Astrocyte of the spinal cord (primary cell): ENCODE measurements at places on chromosomes 11 and 22.

- DNase-seq = no peak
Measured at GRCh38 chr11:117034901-117035300, 63.3 kb downstream of the SIK3 start.

- no peak for DNase-seq
Measured at GRCh38 chr22:49518436-49518970, 309.2 kb downstream of the BRD1 start.

DNA sequence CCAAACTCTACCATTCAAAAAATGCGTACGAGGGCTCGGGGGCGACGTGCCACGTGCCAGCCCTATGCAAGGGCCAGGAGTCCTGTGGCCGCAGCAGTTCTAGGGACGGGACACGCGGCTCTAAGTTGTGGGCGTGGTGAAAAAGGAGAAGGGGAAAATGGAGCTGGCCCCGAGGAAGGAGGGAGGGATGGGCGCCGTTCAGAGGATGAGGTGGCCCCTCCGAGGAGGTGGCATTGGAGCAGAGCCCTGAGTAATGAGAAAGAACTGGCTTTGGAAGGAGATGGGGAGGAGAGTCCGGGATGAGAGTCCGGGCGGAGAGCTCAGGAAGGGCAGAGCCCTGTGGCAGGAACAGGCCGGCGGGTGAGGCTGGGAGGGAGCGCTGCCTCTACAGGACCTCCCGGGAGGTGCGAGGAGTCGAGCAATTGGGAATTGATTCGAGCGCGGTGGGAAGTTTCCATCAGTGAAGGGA, 21.0 kb downstream of the OTUB1 start:
- DNase-seq = no peak

GRCh38 chr22:46661221-46661851, 41.1 kb downstream of the GRAMD4 start:
- peak; percentile 51 for DNase-seq

DNA sequence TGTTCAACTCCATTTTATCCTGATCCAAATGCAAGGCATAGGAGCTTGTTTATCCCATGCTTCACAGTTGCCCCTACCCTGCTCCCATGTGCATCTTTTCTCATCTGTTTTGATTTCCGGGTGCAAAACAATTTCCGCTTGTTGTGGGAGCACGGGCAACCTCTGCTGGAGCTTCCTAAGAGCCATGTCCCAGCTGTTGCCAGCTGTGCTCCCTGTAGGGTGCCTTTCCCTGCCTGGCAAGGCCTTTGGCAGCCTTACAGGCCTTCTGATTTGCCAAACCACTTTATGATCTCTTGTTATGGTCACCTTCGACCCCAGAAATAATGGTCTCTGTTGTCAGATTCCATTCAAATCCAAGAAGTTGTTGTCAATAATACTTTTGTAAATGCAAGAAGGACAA, 1038.5 kb downstream of the OPCML start:
- DNase-seq = no peak

- no peak for DNase-seq
Measured at GRCh38 chr11:76975513-76975912, 58.7 kb upstream of the B3GNT6 start.

DNA sequence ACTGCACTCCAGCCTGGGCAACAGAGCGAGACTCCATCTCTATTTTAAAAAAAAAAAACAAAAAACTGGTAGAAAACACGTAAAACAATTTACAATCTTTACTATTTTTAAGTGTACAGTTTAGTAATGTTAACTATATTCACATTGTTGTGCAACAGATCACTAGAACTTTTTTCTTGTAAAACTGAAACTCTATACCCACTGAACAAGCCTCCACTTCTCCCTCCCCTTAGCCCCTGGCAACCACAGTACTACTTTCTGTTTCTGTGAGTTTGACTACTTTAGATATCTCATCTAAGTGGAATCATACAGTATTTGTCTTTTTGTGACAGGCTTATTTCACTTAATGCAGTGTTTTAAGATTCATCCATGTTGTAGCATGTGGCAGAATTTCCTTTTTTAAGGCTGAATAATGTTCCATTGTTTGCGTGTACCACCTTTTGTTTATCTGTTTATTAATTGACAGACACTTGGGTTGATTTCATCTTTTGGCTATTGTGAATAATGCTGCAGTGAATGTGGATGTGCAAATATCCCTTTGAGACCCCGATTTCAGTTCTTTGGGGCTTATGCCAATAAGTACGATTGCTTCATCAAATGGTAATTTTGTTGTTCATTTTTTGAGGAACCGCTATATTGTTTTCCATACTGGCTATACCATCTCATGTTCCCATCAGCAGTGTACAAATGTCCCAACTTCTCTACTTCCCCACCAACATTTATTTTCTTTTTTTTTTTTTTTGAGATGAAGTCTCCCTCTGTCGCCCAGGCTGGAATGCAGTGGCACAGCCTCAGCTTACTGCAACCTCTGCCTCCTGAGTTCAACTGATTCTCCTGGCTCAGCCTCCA, 11.0 kb downstream of the DDB2 start:
- no peak for DNase-seq

GRCh38 chr11:28009388-28009787, 98.6 kb downstream of the KIF18A start:
- DNase-seq = peak; percentile 58

DNA sequence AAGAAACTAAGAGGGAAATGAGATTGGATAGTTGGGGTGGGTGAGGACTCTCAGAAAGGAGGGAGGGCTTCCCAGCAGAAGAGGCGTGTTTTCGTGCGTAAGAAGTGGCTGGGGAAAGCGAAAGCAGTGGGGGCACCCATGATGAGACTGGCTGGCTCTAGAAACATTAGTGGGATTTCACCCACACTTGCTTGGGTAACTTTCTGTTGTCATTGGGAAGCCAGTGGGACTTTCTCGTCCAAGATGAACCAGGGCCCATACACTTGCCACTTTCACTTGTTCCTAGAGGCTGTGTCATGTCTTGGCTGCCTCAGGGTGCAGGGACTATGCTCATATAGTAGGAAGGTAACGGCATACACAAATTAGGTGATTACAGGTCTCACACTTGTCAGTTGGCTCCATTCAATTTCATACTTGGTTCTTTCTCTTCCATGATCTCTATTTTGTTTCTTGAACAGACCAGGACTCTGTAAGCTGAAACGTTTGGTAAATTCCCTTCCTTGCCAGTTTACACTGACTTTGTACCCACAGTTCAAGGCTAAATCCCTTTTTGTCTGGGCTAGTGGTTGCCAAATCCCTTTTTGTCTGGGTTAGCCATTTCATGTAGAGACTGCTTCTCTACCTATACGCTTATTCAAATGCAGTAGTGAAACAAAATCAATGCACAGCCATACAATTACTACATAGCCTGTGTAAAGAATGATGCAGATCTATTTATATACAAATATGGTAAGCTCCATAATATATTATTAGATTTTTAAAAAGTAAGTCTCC, 42.0 kb upstream of the CXCR5 start:
- no peak for DNase-seq

GRCh38 chr11:104319396-104319795, 155.4 kb upstream of the PDGFD start:
- no peak for DNase-seq

DNA sequence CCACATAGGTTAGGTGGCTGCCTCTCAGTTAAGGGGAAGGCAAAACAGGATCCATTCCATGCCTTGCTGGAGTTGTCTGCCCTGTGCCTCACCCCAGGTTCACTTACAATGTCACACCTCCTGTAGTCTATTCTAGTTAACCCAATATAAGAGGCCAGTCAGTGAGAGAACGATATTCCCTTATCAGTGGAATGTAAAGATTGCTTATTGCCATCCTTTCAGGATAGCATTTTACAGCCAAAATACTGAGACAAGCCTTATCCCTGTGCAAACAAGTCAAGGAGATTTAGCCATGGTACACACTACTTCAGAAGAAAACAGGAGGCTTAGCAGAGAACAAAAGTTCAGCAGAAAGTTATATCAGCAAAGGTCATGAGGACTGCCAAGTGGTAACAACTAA, 5.5 kb downstream of the CYP2R1 start:
- DNase-seq = no peak

GRCh38 chr22:46937185-46937584, 174.7 kb downstream of the TBC1D22A start:
- no peak for DNase-seq

DNA sequence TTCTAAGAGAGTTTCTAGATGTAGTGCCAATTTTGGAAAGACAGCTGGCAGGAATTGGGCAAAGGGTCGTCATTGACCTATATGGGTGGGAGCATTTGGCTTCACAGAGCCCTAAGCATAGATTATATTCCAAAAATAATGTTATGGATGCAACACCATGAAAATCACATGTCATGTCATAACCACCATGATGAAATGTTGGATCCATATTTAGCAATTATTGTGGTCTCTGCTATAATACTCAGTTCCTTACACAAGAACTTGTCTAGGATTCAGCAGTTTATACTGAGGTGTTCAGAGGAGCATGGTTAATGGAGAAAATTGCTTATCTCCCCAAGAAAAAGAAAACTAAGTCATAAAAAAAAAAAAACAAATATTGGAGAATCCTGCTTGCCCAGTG, 31.6 kb downstream of the NTM start:
- no peak for DNase-seq

DNA sequence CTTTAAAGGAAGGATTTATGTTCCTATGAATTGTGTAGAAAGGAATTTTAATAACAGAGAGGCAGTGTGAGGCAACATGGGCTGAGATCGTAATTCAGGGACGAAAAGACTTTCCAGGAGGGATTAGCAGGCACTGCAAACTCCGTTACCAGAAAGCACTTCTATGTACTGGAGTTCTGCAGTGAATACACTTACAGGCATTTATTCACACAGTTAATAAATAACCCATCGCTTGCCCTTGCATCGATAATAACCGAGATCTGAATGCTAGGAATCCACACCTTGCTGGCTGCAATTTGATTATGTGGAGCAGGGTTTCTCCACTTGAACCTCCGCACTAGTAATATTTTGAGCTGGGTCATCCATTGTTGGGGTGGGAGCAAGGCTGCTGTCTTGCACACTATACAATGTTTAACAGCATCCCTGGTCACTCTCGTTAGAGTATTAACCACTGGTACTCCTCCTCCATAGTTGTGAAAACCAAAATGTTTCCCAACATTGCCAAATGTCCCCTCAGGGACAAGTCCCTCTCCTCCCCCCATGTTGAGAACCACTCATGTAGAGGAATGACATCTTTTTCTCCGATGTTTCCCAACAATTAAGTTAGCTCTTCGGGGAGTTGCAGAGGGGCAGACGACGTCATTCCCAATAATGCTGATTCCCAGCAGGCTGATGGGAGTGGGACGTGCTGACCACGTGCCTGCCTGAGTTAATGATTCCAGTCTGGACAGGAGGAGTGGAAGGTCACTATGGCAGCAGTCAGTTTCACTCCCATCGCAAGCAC, 99.5 kb downstream of the SNX19 start:
- DNase-seq = no peak

DNA sequence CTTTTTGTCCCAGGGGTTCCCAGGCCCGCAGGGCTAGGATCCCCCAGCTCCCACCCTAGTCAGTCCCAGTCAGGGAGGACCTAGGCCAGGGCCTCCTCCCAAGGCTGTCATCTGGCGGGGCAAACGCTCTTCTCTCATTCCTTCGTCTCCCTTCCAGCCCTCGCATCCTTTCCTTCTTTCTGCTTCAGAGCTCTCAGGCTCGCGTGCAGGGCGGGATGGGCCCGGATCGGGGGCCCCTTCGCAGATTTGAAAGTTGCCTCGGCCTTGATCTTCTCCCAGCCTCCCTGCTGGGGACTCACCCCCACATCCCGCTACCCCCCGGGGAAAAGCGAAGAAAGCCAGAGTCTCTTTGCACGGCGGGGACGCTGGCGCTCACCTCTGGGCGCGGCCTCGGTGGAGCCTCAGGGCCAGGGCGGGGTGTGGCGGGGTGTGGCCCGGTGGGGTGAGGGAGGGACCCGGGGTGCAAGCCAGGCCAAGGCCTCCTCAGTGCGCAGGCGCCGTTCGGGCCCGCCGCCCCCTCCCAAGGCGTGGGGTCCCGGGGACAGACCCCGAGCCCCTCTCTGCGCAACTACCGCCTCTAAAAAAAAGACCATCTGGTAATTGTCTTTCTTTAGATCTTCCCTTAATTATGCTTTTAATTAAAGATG, 14.8 kb upstream of the PAX6 start:
- no peak for DNase-seq

- no peak for DNase-seq
Measured at GRCh38 chr11:65615950-65616574, 486 bp downstream of the PCNX3 start.

GRCh38 chr11:83865636-83866461, 579.7 kb upstream of the CCDC90B start:
- peak; percentile 70 for DNase-seq

DNA sequence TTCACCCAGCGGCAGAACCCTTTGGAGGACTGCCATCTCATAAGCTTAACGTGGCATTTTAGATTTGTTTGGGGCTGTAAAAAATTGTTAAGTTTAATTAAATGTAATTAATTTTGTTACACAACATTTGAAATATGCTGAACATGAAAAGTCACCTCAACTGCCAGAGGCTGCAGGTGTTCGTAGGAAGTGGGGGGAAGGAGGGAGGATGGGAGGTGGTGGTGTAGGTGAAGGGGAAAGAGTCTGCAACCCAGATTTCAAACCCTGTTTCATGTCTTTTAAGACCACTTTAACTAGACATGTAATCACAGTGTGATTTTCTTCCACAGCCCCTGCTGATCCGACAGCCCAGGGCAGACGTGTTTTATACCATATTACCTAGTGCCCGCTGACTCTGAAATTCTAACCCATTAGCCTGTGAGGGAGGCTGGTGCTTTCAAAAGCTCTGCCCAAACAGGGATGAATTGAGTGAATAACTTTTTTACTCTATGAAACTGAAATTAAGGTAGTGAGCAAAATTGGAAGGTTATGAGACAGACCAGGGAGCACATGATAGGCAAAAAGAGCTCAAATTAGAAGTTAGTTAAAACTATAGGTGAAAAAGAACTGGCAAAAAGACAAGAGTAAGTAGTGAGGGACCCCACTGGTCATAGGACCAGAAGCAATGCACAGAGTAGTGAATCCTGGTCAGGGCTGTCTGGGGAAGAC, 279.8 kb downstream of the DDX10 start:
- no peak for DNase-seq

- peak; percentile 72 for DNase-seq
Measured at GRCh38 chr22:21074102-21074715, 28.5 kb downstream of the LRRC74B start.

DNA sequence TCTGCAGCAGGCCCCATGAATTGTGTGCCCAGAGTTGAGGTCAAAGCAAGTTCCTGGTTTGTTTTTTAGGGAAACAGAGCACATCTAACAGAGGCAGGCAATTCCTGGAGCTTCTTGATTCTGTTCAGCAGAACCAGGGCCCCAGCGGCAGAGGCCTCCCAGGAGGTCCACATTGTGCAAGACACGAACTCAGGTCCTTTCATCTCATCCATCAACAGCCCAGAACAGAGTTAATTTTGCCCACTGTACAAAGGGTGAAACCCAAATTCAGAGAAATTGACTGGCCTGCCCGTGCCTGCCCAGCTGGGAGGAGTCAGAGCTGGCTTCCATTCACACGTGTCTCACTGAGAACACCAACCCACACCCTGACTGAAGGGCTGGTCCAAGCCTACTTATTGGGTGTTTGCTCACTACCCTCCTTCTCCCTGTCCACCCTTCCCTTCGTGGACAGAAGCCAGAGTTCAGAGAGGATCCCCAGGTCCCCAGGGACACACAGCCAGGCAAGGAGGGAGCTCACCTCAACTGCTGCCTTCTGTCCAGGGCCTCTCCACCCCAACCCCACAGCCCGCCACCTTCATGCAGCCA, 607.1 kb downstream of the TBC1D22A start:
- no peak for DNase-seq
